ENCODE measurements at places on chromosomes 5 and 9.

GRCh38 chr9:7342229-7342628, 457.3 kb downstream of the DMAC1 start:
- no peak for DNase-seq

DNA sequence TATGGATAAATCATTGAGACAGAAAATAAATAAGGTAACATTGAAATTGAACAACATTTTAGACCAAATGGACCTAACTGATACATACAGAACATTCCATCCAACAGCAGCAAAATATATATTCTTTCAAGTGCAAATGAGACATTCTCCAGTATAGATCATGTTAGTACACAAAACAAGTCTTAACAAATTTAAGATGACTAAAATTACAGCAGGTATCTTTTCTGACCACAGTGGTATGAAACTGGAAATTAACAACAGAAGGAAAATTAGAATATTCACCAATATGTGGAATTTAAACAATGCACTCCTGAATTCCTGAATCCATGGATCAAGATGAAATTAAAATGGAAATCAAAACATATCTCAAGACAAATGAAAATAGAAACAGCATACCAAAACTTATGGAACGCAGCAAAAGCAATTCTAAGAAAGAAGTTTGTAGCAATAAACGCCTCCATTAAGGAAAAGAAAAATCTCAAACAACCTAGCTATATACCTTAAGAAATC, 115.6 kb downstream of the ADAMTS12 start:
- DNase-seq: no peak

DNA sequence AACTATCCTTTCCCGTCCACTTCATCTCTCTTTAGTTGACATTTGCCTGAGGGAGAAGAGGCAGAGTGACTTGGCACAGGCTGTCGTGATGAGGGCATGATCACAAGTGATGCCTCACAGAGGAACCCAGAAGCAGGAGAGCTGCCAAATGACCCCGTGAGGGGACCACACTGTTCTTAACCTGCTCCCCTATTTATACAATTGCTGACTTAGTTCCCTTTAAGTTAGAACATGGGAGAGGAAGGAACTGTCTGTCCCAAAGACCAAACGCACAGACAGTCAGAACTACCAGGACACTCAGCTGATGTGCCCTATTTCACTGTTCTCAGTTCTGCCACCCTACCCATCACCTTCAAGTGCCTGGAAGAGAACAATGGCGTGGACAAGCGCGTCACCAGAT, 73.7 kb downstream of the SLC1A3 start:
- no peak for DNase-seq

DNA sequence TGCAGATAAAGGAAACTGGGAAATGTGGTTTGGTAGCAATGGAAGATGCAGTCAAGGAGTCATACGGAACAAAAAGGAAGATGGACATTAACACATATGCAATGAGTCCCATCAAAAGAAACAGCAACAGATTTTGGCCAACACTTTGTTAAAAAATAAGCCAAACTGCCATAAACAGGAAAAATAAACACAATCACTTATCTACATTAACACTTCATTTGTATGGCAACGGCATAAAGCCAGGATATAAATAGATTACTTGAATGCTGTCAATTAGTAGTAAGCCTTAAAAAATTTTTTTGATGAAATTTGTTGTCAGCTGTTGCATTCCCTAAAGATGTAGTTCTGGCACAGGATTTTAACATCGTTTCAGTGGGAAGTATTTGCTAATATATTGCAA, 190.8 kb downstream of the CDH12 start:
- DNase-seq: no peak

DNA sequence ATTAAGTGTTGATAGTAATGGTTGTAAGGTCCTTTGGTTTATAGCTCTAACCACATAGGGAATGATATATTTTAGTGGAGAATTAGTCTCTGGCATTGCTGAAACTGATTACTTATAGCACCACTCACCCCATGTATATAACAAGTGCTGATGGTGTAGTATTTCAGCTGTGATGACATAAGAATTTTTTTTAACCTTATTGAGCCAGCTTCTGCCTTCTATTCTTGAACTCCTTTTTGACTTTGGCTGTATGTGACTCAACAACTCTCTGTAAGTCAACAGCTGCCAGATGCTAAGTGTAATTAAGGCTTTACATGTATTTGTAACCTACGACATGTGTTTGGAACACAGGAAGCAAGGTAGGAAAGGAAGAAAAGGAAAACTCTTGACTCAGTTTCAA, 929.6 kb upstream of the WWC1 start:
- no peak for DNase-seq

- DNase-seq: no peak
These were observed 34.7 kb downstream of the ITGA1 start for GRCh38 chr5:52822437-52822836.

DNA sequence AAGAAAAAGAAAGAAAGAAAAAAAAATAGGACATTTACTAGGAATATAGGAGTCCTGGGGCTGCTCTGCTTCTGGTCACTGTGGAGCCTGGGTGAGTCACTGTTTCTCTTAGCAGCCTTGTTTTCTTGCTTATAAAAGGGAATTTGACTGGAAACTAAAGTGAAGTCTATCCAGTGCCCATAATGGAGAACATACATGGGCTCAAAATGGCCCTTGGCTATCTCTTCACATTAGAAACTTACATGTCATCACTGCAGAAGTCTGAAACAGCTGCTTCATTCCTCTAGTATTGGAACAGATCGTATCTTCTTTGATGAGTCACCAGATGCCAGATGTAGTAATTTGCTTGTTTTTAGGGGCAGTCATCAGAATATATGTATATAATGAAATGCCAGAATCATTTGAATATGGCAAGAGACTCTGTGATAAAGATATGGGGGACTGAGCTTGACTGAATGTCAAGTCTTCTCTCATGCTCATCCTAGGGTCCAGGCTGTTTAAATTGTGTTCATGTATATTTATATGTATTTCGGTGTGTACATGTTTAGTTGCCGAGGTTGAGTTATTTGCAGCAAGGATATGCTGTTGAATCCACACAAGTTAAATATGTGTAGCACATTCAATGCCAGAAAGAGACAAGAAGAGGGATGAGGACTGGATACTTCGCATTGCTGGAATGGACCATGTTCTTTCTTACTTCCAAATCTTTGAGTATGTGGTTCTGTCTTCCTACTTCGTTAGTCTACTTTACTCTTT, 56.7 kb downstream of the SGCD start:
- DNase-seq: no peak

GRCh38 chr9:105373723-105374122, 74.1 kb upstream of the FSD1L start:
- DNase-seq: no peak

- no peak for DNase-seq
These were observed 568.5 kb upstream of the RIOK2 start for GRCh38 chr5:97751540-97751939.

DNA sequence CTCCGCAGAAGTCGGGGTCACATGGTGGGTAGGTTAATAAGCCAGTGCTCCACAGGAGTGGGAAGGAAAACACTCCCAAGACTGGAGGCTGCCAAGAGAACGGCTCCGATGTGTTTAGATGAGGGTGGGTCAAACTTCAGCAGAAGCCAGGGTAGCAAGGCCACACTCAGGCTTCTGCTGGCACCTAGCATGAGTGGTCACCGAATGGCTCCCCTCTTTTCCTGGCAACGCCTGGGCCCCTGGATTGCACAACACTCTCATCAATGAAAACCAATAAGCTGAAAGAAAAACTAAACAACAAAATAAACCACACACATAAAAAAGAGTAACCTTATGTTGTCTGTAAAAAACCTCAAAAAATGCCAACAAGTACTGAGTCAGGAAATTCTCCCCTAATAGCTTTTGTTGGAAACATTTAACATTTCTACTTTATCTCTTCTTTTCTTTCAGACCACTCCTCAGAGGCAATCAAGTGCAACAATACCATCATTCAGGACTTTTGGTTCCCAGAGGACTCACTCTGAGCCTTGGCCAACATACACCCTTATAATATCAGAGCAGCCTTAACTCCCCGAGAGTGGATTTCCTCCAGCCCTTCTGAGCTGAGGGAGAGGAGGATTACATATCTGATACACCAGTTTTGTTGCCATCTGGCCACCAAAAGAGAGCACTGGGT, 279.9 kb downstream of the ENC1 start:
- DNase-seq: no peak

- no peak for DNase-seq
These were observed 196.8 kb upstream of the TRIM32 start for GRCh38 chr9:116490321-116490720.

GRCh38 chr5:13921578-13921977, 22.9 kb downstream of the DNAH5 start:
- no peak for DNase-seq

DNA sequence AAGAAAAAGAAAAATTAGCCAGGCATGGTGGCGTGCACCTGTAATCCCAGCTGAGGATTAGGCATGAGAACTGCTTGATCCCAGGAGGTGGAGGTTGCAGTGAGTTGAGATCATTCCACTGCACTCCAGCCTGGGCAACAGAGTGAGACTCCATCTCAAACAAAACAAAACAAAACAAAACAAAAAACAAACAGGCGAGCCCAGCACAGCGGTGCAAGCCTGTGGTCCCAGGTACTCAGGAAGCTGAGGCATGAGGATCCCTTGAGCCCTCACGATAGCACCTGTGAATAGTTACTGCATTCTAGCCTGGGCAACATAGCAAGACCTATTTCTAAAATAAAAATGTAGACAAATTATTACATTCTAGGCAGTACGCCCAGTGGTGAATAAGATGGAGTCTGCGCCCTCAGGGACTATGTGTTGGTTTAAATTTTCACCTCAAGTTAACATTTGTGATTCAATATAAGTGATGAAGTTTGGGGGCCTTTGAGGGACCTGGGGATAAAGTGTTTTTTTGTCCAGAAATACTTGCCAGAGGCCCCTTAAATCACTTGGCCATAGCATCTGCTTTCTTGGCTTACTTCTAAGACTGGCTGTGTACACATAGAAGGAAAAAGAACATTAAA, 3.4 kb upstream of the GAPVD1 start:
- DNase-seq: no peak

DNA sequence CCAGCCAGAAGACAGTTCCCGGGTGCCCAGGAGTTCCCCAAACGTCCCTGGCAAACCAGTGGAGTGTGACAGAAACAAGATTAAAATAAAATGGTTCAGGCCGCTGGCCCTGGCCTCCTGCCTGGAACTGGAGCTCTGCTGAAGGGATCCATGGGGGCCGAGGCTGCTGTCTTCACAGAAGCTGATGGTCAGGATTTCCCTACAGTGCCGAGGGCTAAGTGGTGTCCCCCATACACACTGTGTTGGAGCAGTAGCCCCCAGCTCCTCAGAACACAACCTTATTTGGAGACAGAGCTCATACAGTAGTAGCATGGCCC, 55.9 kb downstream of the MRPL36 start:
- no peak for DNase-seq

- no peak for DNase-seq
These were observed 6.1 kb downstream of the NDFIP1 start for GRCh38 chr5:142114687-142115086.

GRCh38 chr9:4490705-4491625, 697 bp downstream of the SLC1A1 start:
- DNase-seq: no peak

GRCh38 chr9:130321539-130321938, 56.0 kb downstream of the HMCN2 start:
- no peak for DNase-seq

- DNase-seq: no peak
These were observed 68.3 kb upstream of the RGS7BP start for GRCh38 chr5:64437496-64437895.

DNA sequence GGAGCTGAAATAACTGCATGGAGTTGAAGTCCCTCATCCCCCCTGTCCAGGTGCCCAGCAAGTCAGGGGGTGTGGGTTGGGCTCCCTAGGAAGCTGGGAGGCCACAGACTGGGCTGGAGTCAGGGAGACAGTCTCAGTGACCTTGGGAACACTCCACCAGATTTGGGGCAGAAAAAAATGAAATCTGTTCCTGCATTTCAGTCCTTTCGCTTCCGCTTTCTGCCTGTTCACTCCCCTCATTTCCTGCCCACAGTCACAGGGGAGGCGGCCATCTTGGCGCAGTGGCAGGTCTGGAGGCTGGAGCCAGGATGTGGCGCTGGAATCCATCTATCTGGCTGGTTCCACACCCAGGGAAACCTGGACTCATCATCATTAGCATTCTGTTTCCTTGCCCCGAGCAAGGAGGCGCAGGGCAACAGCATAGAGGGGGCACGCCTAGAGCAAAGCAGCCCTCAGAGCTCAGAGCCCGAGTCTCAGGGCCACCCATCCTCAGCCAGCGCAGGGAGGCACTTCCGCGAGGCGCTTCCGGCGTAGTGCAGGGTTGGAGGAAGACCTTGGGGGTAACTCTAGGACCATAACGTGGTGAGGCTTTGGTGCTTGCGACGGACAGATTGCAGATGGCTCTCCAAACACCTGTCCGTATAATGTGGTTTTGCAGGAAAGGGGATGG, 86.2 kb upstream of the HSPA9 start:
- no peak for DNase-seq

DNA sequence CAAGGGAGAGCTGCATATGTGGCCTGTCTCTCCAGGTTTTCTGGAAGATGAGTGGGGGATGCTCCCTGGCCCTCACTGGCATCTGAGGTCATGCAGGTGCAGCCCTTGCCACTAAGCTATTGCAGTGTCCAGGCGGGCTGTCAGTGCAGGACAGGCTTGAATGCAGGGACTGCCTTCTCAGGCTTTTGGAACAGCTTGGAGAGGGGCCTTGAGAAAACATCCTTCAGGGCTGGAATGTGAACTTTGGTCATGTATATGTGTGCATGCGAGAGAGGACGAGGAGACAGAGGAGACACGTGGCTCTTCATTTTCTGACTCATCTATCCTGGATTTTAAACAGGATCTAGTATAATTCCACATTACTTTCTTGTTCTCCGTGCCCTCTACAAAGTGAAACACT, 90.3 kb downstream of the MACROH2A1 start:
- DNase-seq: no peak

- DNase-seq: no peak
These were observed 23.7 kb upstream of the UBAP2 start for GRCh38 chr9:34072410-34072809.

- no peak for DNase-seq
These were observed 66.6 kb downstream of the PHF2 start for GRCh38 chr9:93642961-93643360.

GRCh38 chr9:76692458-76693129, 71.6 kb upstream of the PCA3 start:
- no peak for DNase-seq

GRCh38 chr5:140927228-140927573, 1.1 kb downstream of the PCDHAC1 start:
- no peak for DNase-seq

DNA sequence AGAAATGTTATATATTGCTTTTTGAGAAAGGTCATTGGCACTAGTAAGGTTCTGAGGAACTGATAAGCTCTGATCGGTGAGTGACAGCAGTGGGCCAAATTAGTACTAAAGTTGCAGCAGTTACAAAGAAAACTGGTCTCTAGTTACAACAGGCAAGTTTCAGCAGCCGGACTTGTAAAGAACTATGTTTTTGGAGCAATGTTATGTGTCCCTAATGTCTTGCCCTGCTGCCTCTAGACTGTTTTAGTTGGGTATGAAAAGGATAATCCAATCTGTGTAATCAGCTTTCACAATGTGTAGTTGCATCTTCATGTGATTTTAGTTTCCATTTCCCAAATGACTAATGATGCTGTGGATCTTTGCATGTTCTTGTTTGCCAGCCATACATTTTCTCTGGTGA, 113.5 kb downstream of the CAMK4 start:
- no peak for DNase-seq

- DNase-seq: no peak
These were observed 1173.7 kb upstream of the SEMA6A start for GRCh38 chr5:117748336-117748735.
